ENCODE measurements at places on chromosomes 12 and 14.

- peak; percentile 48 for DNase-seq
Measured at GRCh38 chr12:123270214-123271000, 1.2 kb downstream of the CDK2AP1 start.

GRCh38 chr12:111732786-111733185, 33.9 kb upstream of the ALDH2 start:
- DNase-seq: no peak

DNA sequence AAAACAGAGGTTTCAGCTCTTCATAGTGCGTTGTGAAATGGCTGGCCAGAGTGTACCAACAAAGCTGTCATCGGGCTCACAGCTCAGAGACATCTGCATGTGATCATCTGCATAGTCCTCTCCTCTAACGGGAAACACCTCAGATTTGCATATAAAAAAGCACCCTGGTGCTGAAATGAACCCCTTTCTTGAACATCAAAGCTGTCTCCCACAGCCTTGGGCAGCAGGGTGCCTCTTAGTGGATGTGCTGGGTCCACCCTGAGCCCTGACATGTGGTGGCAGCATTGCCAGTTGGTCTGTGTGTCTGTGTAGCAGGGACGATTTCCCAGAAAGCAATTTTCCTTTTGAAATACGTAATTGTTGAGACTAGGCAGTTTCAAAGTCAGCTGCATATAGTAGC, 14.3 kb upstream of the PAPLN start:
- no peak for DNase-seq

DNA sequence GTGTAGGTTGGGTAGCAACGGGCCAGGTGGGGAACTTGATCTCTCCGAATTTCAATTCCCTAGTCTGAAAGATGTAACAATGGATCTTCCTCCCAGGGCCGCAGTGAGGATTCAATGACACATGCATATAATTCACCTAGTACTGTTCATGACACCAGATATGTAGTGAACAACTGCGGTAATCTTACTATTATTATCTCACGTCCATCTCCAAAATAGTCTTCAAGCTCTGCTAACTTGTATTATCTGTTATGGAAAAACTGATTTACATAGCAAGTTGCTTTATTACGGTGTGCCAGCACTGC, 26.4 kb downstream of the MOK start:
- no peak for DNase-seq

GRCh38 chr12:52005903-52006703, 643 bp upstream of the TAMALIN start:
- DNase-seq: peak; percentile 37

GRCh38 chr14:33618361-33619105, 332.3 kb downstream of the EGLN3 start:
- no peak for DNase-seq

- peak; percentile 93 for DNase-seq
Measured at GRCh38 chr12:29428633-29429032, 47.7 kb upstream of the ERGIC2 start.

GRCh38 chr14:57464008-57464730, 29.5 kb downstream of the CCDC198 start:
- DNase-seq: no peak

DNA sequence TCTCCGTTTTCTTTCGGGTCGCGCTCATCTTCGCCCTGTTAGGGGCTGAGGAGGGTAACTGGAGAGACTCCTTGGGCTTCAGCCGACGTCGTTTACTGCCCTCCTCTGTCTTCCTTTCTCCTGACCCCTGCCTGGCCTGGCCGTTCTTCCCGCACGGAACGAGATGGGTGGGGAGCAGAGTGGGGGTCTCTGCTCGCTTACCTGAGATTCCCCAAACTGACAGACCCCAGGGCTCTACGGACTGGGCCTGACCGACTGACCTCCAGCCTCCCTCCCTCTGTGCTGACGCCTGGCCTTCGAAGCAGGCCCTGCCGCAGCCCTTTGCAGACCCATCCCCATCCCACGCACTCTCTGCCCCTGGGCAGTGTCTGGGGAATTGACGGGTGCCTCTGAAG, 439 bp downstream of the GOLGA5 start:
- DNase-seq: peak; percentile 8

GRCh38 chr14:33736299-33736825, 214.5 kb downstream of the EGLN3 start:
- no peak for DNase-seq

DNA sequence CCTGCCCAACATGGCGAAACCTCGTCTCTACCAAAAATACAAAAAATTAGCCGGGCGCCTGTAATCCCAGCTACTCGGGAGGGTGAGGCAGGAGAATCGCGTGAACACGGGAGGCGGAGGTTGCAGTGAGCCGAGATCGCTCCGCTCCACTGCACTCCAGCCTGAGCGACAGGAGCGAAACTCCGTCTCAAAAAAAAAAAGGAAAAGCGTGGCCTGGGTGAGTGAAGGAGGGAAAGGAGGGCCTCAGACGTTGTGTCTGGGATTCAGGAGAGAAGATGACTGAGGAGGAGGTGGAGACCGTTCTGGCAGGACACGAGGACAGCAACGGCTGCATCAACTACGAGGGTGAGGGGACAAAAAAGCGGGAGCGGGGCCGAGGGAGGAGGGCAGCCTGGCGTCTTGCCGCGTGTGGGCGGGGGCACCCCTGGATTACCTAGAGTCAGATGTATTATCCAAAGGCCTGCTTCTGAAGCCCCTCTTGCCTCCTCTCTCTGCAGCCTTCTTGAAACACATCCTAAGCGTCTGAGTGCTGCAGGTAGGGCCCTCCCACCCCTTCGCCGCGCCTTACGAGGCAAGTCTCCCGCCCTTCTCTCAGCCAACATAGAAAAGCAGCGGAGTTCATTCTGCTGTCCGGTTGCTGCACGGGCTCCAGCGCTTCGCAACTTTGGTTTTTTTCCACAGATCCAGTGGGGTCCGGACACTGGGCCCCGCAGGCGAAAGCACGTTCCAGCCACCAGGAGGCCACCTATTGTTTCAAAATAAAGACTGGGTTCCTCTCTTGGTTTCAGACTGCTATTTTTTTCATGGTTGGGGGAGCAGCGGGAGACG, 744 bp upstream of the MYL6 start:
- peak; percentile 91 for DNase-seq

GRCh38 chr12:116354950-116355783, 77.7 kb upstream of the MED13L start:
- DNase-seq: peak; percentile 59

GRCh38 chr12:32545413-32545980, 133.6 kb upstream of the DNM1L start:
- no peak for DNase-seq

GRCh38 chr12:69154585-69155363, 84.6 kb upstream of the CPSF6 start:
- DNase-seq: peak; percentile 83

DNA sequence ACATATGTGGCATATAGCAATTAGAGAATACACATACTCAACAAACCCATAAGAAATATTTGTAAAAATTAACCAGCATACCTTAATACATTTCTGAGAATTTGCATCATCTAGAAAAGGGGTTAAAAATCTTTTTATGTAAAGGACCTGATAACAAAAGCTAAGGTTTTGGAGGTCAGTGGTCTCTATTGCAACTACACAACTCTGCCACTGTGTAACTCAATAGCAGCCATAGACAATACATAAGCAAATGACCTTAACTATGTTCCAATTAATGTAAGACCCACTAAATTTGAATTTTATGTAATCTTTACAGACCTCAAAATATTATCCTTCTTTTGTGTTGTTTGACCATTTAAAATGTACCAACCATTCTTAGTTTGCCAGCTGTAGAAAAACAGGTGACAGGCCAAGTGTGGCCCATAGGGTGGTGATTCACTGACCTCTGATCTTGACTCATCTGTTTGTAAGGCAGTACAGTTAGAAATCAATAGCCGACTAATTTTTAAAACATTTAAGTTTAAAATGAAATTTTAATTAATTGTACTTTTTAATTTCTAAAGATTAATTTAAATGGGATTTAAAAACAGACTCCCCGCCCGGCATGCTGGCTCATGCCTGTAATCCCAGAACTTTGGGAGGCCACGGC, 7.4 kb upstream of the EPS8 start:
- no peak for DNase-seq

DNA sequence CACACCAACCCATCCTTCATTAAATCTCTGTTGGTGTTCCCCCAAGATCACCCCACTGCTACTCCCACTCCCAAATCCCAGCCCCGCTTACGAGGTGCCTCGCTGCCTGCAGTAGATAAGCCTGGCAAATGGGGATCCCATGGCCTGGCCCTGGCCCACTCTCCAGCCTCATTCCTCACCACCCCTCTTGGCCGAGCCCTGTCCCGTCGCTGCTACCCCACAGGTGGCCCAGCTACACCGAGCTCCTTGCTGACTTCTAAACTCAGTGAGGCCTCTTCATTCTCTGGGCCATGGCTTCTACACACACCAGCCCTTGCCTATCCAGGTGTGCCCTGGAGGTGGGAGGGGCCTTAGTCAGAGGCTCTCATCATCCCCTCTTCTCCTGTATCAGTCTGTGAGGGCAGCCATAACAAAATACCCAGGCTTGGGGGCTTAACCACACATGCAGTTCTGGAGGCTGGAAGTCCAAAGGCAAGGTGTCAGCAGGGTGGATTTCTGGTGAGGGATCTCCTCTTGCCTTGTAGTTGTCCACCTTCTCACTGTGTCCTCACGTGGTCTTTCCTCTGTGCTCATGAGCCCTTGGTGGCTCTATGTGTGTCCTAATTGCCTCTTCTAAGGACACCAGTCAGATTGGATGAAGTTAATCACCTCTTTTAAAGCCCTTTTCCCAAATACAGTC, 92.8 kb downstream of the PRMT8 start:
- DNase-seq: no peak

DNA sequence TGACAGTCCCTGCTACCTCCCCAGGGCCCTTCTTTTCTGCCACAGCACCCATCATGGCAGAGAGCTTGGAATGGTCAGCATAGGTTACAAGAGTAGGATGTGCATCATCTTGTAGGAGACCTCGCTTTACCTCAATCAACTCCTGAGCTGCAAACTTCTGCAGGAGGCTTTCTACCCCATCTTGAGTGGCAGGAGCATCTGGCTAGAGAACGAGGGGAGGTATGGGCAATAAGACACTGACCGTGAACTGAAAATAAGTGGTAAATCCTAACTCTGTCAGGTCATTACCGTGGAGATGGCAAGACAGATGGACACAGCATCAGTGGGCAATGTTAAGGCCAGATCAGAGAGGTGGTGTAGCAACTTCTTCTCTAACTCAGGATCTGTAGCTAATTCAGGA, 7.8 kb downstream of the METTL3 start:
- DNase-seq: no peak

Data from OCI-M1 (cell line).